ENCODE measurements at places on chromosomes 7 and 10. TPM values are rescaled to one million over a fixed set of nuclear protein-coding genes. Genes with fewer than 3 reads are reported as not detected.

The CISD1 gene
- 10.2 TPM for total RNA-seq

GRCh38 chr7:41877118-41877517 lies 174.2 kb upstream of the INHBA start:
- DNase-seq = no peak

The ELFN1 gene
- total RNA-seq = 0.51 TPM

DNA sequence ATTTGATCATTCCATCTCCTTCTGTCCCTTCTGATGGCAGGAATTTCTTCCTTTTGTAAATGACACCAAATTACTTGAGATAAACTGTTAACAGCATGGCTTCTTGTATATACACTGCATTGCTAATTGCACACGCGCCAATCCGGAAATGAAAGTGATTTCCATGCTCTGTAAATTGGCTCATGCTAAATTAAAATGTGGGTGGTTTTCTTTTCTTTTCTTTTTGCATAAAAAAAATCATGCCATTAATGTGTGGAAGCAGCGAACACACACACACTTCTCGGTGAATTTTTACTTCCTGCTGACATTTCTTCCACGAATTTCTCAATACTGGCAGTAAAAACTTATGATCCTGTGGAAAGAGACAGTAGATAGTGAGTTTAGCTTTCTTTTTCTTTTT lies 123.1 kb upstream of the CCDC6 start:
- no peak for DNase-seq

The CLEC5A gene
- not detected for total RNA-seq

DNA sequence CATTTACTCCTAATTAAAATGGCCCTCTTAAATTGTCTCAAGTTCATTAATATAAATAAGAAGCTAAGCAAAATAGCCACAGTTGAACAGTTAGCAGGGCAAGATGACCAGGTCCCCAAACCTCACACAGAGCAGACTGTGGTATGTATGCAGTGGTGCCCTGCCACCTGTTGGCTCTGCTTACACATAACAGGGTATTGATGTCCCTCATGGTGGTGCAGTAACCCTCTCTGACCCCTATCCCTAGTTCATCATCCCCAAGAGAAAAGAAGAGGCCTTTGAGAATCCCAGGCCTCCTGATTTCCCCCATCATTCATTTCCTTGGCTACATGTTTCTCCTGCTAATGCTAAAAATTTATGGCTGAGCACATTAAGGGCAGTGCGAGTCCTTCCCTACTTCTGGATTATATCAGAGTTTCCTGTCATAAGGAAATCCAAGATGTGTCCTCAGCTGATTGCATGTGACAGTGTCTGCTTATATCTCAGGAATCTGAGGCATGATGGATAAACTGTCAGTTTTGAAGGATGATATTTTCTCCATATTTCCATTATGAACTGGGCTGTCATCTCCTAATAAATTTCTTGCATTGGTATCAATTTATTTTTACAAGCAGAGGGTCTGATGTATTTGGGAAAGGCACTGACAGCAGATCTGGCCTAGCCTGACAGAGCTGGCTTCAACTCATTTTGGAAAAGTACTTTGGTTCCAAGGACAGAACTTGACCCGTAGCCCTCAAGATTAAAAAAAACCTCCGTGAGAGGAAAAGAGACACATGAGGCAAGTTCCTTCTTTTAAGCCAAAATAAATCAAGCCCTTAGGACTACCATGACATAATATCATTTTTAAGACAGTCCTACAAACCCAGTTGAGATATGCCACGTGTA lies 880.6 kb downstream of the LRMDA start:
- no peak for DNase-seq

GRCh38 chr10:110901954-110902819 lies 16.8 kb downstream of the BBIP1 start:
- DNase-seq = peak; percentile 55

DNA sequence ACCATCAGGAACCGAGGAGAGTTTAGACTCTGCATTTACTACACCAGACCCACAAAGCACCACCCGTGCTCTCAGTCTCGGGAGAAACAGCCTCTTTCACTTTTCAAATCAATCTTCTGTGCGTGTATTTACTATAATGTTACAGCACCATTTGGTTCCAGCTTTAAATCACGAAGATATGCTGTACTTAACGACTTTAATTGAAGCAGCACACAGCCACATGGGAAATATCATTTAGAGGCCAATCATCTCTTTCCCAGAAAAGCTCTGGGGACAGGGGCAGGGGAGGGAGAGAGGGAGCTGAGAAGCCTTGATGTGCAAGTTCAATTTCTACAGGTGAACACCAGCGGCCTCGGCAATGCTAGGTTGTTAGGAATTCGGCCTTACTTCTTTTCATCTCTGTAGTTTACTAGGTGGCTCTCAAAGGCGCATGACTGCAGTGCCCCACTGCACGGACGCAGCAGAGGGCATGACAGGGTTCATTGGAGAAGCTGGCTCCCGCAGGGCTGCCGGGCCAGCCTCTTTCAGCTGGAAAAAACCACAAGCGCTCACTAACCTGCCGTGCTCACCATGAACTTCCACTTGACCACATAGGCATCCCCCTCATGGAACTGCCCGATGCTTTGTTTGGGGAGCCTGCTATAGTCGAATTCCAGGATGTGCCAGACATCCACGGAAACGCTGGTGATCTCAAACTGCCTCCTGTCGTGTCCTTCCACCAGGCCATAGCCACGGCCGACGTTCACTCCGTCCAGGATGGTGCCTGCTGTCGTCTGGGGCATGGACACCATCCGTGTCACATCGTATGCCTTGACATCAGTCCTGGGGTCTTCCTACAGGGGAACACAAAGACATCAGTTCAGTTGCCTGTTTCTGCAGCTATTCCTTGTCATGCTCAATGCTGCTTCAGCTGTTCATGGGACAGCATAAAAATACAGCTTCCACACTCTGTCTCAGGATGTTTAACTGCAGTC lies 154.5 kb downstream of the SVIL start:
- no peak for DNase-seq

DNA sequence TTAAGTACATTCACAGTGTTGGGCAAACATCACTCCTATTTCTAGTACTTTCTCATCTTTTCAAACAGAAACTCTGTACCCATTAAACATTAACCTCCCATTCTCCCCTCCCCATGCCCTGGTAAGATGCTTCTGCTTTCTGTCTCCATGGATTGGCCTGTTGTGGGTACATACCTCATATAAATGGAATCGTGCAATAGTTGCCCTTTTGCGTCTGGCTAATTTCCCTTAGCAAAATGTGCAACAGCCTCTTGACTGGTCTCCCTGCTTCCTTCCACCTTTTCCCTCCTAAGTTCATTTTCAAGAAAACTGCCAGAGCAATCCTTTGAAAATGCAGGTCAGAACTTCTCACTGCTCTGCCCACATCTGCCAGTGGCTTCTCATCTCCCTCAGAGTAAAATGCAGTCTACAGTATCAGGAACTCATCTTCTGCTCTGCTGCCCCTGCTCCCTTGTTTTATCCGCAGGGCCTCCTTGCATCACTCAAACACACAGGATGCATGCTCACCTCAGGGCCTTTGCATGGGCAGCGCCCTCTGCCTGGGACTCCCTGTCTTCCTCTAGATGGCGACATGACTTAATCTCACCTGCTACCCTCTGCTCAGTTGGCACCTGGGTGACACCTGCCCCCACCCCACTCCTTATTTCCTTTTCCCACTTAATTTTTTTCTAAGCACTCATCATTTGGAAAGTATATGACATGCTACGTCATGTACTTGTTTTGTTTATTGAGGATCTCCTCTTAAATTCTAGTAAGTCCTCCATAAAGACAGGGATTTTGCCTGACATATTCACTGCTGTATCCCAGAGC lies 44.3 kb upstream of the ECHDC3 start:
- no peak for DNase-seq

DNA sequence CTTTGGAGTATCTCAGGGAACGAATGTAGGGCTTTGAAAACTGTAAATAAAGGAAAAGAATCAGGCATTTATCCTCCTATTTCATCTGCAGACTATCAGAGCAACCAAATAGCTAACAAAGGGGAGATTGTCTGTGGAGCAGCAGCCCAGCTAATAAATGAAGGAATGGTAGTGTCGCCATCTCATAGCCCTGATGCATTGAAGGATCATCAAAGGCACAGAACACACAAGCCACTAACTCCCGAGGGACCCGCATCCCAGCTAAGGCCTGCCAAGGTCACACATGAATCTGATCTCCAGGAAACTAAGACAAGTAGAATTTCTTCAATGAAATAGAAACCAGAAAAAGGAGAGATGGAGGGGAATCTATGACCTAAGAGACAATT lies 38.2 kb downstream of the CALML5 start:
- DNase-seq = no peak

The DHTKD1 gene
- 53.5 TPM for total RNA-seq

The NKX2-3 gene
- total RNA-seq = not detected

DNA sequence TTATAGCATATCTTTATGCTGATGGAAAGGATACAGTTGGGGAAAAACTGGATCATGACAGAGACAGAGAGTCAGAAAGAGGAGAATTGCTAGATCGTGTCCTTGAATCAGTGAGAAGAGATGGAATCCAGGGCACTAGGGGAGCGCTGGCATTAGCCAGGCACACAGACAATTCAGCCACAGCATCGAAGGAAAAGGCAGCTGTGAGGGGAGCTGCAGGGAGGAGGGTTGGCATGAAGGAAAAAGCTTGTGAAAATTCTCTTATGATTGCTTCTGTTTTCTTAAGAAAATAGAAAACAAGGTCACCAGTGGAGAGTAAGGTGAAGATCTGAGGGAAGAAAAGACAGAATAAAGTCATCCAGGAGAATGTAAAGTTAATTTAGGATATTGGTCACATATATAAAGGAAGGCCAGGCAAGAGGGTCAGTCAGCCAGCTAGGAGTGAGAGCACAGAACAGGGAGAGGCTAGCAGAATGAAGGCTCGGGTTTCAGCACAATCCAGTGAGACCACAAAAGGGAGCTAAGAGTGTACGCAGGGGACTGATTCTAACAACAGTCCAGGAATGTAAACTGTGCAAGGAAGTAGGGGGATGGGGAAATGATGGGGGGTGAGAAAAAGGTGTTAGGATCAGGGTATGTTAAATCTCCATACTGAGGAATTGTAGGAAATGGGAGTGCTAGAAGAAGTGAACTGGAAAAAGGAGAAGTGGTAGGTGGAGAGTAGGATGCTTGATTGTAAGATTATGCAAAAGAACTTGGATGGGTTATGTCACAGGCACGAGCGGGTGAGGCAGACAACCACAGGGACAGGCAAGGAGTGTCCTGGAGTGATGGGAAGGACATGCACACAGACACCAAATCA lies 112.0 kb downstream of the RNF32 start:
- DNase-seq = no peak

GRCh38 chr10:17233286-17233991 lies 5.4 kb downstream of the VIM start:
- peak; percentile 41 for DNase-seq

- no peak for DNase-seq
Measured at GRCh38 chr7:124202546-124202945, 169.7 kb upstream of the TMEM229A start.

DNA sequence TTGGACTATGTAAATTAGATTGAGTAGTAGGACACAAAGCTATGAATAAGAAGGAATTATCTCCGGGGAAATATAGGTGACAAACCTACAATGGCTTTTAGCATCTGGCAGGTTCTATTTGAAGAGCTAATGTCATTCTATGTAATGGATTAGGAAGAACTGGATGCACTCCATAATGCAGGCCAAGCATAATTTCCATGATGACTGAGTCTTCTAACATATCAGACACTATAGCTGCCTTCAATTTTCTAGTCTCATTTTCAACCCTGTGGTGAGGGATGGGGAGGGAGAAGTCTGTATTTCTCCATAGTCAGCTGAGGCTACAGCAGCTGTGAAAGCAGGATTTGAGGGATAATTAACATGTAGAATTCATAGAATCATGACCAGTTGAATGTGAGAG lies 390.4 kb upstream of the LRRTM3 start:
- no peak for DNase-seq

The LEP gene
- total RNA-seq = not detected

- DNase-seq = no peak
Measured at GRCh38 chr7:39299695-39300094, 266.5 kb upstream of the YAE1 start.

- DNase-seq = no peak
Measured at GRCh38 chr7:20079080-20079479, 138.1 kb downstream of the MACC1 start.

- DNase-seq = no peak
Measured at GRCh38 chr10:114631090-114631665, 26.9 kb downstream of the ABLIM1 start.

- no peak for DNase-seq
Measured at GRCh38 chr7:128876586-128876977, 13.9 kb downstream of the ATP6V1F start.

The TMEM236 gene
- 0.59 TPM for total RNA-seq

The TBC1D12 gene
- total RNA-seq = 19.9 TPM

DNA sequence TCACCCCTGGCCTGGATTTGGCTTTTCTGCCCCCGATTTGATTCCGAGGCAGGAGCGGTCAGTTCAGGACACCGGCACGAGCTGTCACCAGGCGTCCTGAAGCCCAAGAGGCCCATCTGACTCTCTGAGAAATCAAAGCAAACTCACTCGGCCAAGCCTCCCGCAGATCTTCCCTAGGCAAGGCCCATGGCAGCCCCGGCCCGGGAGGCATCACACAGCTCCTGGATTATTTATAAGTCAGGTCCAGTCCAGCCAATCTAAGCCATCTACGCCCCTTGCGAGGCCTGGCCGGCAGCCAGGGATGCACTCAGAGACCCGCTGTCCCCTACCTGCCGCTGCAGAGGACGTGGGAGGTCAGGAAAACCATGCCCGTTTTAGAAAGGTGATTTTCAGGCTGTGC lies 87.3 kb upstream of the DIP2C start:
- DNase-seq = no peak

The ASIC3 gene
- 16.8 TPM for total RNA-seq

The GNG11 gene
- 35.8 TPM for total RNA-seq

DNA sequence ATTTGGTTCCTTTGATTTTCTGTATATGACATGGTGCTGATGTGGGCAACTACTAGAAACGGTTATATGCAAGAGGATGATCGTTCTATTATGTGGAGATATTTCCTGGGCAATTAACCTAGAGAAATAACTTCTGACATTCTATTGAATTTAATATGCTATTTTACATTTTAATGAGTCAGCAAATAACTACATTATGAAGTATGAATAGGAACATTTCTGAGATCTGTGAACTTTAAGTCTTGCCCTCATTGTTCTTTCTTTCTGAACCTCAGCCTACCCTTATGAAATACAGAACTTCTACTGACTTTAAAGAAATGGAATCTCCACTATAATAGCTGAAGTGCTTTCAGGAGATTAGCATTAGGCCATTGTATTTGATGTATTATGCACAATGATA lies 59.6 kb downstream of the ZNF800 start:
- DNase-seq = no peak

The SLC16A9 gene
- total RNA-seq = 18.2 TPM

DNA sequence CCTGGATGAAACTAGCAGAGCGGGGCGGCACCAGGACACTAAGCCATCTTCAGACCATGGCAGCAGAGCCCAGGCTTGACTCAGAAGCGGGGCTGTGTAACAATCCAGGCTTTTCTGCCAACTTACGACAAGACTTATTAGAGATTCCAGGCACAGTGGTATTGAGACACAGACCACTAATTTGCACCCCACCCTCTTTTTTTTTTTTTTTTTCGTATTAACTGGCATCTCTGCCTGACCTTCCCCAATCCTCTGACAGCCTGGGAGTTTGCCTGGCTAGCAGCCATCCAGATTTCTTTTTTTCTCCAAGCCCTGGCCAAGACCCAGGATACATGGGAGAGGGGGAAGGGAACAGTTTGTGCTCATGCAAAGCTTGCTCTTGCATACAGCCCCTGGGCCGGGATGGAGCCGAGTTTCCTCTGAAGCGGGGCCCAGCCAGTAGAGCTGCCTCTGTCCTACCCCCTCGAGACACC lies 182.4 kb downstream of the PLXNA4 start:
- DNase-seq = peak; percentile 65

- no peak for DNase-seq
Measured at GRCh38 chr7:126411821-126412383, 840.8 kb downstream of the GRM8 start.
